Central memory CD4-positive, alpha-beta T cell (primary cell): ENCODE measurements at places on chromosomes 6 and 20.

DNA sequence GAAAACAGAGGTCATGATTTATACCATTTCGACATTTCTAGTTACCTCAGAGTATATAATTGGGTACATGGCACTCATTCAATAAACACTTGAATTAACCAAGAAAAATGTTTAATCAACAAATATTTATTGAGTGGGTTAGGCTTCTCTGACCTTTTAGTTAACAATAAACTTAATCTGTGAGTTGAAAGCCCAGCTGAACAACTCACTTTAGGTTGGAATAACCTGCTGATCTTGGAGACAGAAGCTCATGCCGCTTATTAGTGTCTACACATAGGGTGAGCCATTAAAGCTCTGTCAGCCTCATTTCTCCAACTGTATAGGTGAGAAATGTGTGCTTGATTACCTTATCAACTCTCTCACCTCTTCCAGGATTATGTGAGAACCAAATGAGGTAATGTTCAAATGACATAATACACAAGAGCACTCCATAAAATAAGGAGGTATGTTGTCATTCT, 98.2 kb upstream of the DTNBP1 start:
- DNase-seq, result no peak

DNA sequence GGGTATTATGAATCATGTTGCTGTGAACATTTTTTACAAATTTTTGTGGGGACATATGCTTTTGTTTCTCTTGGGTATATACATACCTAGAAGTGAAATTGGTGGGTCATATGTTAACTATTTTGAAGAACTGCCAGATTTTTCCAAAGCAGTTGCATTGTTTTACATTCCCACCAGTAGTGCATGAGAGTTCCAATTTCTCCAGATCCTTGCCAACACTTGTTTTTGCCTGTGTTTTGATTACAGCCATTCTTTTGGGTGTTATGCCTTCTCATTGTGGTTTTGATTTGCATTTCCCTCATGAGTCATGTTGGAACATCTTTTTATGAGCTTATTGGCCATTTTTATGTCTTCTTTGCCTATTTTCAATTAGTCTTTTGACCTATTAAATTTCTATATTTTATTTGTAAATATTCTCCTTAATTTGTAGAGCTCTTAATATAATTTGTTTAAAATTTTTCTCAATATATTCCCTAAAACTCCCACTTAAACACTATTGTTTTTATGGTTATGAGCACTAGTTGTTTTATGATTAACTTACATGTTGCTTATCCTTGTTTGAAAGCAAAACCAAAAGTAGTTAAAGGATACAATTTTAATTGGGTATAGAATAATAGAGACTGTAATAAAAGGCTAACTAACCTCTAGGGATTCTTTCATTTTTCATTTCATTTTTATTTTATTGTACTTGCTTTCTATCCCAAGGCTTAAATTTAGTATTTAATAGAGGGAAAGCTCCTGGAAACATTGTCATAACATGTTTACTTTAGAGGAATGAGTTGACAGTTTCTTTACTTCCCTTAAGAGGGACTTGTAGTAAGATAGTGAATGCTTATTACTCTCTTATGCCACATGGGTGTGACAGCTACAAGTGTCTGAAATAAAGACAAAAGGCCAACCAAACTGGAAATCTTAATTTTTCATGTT, 5.5 kb downstream of the UBR2 start:
- no peak for DNase-seq

DNA sequence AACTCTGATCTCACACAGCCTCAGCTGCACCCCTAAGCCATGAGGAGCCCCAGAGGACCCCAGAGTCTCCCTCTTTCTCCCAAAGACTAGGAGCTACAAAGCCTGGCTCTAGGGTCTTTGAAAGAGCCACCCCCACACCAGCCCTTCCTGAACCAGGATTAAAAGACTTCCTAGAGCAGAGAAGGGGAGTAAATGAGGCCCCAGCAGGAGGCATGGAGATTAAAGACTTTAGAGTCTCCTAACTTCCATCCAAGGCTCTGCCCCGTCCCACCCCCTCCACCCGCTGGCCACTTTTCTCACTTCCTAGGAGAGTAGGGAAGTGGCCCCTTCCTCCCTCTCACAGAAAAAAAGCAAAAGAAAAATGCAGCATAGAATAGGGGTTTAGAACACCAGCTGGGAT, 1.7 kb downstream of the PREX1 start:
- no peak for DNase-seq

DNA sequence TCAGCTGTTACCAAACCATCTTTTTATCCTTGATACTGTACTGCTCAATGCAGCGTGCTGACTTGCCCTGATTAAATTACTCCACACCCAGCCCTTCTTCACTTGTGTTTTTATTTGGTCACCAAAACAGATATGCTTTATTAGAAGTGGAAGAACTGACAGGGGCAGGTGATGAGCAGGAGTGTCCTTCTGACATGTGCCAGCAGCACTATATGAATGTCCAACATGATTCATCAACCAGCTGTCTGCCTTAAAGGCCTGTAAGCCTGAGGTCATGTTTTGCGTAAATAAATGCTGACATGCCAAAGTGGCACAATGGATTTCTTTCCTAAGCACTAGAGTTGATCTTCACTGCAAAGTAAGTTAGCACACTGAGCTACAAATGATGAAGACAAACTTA, 15.4 kb downstream of the POPDC3 start:
- DNase-seq, result no peak

DNA sequence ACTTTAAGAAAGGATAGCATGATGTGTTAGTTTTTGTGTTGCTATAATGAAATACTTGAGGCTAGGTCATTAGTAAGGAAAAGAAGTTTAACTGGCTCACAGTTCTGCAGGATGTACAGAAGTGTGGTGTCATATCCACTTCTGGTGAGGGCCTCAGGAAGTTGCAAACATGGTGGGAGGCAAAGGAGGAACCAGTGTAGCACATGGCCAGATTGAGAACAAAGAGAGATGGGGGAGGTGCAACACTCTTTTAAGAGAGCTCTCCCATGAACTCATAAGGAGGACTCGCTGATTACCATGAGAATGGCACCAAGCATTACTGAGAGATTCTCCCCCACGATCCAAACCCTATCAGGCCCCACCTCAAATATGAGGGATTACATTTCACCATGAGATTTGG, 265.4 kb downstream of the RIMS1 start:
- DNase-seq, result no peak

DNA sequence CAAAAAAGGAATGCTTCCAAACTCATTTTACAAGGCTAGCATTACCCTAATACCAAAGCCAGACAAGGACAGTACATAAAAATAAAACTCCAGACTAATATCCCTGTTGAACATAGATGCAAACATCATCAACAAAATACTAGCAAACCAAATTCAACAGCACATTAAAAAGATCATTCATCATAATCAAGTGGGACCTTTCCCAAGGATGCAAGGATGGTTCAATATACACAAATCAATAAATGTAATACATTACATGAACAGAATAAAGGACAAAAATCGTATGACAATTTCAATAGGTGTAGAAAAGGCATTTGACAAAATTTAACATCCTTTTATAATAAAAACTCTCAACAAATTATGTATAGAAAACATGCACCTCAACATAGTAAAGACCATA, 66.6 kb upstream of the CNR1 start:
- DNase-seq, result no peak

DNA sequence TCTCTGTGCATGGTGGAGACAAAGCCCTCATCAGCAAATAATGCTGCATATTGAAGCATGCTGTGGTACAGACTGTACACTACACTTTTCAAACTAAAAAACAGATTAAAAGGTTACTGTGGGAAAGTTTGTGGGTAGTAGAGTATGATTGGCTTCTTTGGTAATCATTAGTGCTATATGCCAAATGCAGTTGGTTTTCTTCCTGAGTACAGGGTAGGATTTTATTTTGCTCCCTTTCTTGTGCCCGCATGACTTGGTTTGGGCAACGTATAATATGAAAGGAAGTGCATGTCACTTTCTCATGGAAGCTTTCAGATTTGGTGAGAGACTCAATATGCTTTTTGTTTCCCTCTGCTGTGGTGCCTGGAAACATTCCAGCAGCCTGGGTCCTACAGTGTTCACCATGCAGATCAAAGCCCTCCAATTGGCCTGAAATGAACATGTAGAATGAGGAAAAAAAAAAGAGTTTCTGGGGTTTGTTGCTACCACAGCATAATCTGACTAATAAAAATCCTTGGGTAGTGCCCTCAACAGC, 270.7 kb upstream of the ADGRB3 start:
- DNase-seq, result no peak

GRCh38 chr6:160978141-160978901, 13.2 kb upstream of the MAP3K4 start:
- no peak for DNase-seq

GRCh38 chr20:13990465-13990864, at the start of gene SEL1L2:
Gene SEL1L2 (minus strand): TSS chr20:13990614. CDS start chr20:13990534, 80 bp downstream.
- no peak for DNase-seq
